OCI-M1 (cell line): ENCODE measurements at places on chromosomes 3 and 15.

GRCh38 chr3:29686889-29687592, 406.2 kb downstream of the RBMS3 start:
- DNase-seq = peak; percentile 95

GRCh38 chr3:107833043-107833442, 257.8 kb downstream of the CD47 start:
- no peak for DNase-seq

GRCh38 chr3:16842272-16843270, 42.2 kb upstream of the PLCL2 start:
- DNase-seq = no peak

DNA sequence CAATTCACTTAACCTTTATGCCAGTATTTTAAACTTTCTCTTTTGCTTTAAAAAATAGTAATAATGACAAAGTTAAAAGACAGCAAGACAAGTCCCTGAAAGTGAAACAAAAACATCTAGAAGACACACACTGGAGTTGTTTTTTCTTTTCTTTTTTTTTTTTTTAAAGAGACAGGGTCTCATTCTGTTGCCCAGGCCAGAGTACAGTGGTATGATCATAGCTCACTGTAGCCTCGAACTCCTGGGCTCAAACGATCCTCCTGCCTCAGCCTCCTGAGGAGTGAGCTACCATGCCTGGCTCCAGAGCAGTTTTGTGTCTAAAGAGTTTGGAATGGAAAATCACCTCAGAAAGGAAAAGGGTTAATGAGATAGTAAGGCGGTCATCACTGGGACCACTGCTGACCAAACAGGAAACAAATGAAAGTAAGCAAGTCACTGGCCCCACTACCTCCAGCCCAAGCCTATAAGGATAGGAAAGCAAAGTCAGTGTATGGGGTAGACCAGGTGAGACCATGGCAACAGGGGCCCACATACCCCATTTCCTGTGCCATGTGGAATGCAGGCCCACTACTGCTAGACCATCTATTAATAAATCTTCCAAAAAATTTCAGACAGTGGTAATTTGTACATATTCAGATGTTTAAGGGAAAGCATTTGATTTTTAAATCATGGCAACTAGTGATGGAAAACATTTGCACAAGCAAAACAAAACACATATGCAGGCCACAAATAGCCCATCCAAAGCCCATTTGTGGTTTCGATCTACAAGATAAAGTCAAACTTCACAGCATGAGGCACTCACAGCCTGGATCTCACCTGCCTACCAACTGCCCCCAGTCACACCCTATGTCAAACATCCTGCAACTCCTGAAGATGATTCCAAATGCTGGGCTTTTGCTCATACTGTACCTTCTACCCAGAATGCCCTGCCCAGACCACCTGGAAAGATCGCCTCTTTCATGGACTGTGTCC, 62.6 kb downstream of the OSBPL10 start:
- peak; percentile 67 for DNase-seq

- peak; percentile 75 for DNase-seq
Observed at GRCh38 chr15:40080847-40081246, 27.8 kb downstream of the BMF start.

DNA sequence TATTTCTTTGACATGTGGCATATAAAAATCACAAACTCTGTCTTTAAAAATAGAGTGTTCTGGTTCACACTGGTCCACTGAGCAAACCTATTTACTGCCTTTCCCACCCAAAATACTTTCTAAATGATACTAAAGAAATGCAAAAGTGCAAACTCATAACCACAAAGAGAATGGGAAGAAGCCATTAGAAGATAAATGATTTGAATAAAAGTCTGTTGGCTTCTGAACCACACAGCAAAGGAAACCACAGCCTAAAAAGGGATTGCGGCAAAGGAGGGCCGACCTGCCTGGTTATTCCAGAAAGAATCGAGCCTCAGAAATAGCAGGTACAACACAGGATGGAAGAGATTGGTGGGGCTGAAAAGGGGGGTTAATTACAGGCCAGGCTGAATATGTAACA, 599.5 kb downstream of the FHIT start:
- peak; percentile 41 for DNase-seq

DNA sequence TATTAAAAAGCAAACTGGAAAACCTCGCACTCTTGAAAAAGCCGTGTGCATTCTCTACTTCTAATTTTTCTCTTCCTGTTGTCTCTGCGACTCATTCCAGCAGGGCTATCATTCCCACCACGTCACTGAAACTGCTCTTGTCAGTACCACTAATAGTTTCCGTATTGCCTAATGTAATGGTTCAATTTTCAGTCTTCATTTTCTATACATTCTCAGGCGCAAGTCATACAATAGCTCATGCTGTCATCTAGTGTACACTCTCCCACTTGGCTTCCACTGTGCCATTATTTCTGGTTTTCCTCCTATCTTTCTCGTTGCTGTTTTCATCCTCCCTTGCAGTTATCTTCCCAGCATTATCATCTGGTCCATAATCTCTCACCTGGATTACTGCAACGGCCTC, 160.2 kb downstream of the SPATA16 start:
- DNase-seq = no peak

DNA sequence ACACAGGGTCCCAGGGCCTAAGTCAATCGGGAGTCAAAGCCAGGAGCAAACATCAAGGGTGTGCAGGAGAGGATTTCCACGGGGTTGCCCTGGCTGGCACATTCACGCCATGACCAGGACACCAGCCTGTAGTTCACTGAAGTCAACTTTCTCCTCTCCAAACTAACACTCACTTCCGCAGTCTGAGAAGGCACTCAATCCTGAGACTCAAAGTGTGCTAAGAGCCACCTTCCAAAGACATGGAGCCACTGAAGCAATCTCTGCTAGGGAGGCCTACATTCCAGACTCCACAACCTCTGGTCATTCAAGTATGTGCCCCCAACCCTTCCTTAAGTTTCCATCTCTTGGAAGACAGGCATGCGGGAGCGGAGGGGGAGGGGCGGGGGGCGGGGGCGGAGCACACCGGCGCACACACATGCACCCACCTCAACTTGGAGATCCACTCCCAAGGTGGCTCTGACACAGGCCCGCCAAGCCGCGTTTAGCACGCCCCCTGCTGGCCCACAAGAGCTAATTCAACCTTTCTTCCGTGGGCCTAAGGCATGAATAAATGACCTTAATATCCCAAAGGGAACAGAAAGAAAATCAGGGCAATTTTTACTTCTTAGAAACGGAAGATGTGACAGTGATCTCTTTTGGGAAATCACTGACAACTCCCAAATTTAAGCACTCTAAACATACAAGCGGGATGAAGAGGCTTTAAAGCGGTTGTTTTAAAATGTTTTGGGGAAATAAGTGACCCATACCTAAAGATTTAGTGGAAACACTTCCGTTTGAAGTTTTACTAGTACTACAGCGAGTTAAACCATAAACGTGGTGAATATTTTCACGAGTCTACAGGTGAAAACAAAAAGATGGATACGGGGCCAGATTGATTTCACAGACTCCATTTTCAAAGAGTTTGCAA, 162.5 kb upstream of the CHRNA7 start:
- peak; percentile 67 for DNase-seq

DNA sequence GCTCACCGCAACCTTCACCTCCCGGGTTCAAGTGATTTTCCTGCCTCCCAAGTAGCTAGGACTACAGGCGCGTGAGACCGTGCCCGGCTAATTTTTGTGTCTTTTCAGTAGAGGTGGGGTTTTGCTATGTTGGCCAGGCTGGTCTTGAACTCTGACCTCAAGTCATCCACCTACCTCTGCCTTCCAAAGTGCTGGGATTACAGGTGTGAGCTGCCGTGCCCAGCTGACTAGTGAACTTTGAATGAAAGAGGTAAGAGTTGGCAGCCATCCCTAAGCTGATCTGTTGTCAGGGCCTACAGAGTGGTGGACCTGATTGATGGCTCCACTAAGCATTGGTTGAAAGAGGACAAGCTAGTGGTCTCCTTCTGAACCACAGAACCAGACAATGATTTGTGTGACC, 15.3 kb downstream of the PXK start:
- no peak for DNase-seq

GRCh38 chr3:72213296-72214065, 428.5 kb upstream of the PROK2 start:
- DNase-seq = no peak

DNA sequence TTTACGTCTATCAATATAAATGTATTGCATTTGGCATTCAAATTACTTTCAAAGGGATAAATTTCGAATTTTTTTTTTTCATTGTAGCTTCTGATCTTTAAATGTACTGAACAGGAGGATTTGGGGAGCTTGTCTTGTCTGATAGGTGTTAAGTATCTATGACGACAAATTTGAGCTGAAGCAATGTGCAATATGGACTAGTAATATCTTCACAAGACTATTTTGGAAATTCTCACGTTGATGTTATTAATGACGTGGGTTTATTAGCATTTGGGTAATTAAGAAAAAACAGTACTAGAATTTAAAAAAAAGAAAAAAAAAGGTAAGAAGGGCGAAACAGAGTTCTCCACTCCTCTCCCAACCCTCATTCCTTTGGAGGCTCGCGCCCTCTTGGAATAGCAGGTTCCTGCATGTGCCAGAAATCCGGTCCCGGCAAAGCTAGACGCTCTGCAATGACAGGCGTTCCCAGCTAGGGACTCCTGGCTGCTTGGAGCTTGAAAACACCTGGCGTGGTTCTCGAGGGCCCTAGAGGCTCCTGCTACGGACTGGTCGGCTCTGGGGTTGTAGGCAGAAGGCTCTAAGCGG, 648 bp upstream of the P2RY1 start:
- DNase-seq = no peak

DNA sequence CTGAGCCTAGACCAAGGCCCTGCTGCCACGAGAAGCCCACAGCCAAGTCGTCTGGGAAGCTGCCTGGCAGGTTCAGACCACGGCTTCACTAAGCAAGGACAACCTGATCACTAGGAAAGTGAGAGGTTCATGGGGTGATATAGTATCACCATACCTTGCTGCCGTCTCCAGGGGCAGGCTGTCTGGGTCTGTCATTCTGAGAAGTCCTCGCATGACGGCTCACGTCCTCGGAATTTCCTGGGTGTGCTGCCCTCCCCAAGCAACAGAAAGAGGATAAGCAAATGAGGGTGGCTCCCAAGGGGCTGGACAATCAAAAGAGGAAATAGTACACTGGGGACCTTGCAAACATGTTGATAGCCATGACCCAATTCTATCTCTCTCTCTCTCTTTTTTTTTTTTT, 207.4 kb upstream of the IGF1R start:
- DNase-seq = peak; percentile 2

DNA sequence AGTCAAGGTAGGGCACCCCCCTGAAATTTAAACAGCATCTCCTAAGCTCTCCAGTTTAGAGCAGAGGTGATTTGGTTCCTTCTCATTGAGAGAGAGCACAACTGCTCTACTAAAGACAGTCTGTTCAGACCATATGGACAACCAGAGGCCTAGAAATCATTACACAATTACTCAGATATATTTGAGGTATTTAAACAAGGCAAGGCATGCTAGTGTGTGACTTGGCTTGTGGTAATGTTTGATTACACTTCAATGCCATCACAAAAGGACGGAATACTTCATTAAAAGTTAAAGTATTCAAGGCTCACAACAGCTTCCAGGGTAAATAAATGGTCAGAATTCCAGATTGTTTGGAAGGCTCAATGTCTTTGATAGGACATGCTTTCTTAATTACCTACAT, 110.2 kb downstream of the LRTM1 start:
- no peak for DNase-seq

GRCh38 chr15:90934256-90934948, 683 bp upstream of the UNC45A start:
- peak; percentile 89 for DNase-seq

DNA sequence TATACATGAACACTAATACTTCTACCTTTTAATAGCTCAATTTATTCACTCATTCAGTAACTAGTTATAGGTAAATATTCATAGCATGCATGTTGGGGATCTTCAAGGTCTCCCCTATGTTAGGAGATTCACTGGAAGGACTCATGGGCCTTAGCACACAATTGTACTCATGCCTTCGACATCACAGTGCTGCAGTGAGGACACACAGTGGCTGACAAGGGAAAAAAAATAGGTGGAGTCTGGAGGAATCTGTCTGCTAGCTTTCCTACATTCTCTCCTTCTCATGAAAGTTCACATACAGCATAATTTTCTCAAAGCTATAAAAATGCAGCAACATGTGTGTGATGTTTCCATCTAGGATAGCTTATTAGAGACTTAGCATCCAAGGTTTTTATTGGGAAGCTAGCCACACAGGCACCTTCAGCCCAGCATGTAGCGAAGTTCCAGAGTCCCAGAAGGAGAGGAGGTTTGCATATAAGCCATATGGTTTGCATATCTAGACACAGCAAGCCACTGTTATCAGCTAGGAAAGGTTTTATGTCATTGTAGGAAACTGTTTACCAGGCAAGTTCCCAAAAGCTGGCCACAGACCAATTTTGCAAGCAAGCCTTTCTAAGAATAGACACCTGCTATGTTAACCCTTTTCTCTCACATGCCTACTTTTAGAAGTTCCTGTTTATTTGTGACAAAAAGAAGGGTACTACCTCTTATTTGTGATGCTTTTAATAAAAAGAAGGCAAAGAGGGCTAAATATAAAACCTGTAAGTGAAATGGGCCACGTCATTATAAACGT, 46.4 kb downstream of the MORC1 start:
- peak; percentile 86 for DNase-seq

DNA sequence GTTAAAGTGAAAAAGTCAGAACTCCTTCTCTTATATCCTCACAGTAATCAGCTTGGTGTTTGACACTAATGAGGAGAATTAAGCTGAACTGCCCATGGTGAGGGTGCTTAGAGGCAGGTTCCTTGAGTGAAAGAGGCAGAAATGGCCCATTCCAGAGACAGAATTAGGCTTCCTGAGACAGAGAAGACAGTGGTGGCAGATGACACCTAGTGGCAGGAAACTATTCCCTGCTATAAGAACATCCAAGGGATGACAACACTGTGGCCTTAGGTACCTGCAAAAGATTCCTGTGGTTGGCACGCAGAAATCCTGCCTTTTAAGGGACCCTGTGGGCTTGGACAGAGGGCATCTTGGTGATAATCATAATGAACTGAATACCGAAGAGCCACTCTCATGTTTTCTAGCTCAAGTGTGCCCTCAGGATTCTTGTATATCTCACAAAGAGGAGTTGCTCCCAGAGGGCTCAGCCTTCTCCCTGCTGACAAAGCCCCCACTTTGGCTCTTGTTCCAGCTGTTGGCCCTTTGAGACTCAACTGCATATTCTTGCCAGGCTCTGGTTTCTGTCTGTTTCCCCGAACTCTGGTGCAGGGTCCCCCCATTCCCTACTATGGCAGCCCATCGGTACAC, 56.0 kb downstream of the KBTBD12 start:
- peak; percentile 78 for DNase-seq

DNA sequence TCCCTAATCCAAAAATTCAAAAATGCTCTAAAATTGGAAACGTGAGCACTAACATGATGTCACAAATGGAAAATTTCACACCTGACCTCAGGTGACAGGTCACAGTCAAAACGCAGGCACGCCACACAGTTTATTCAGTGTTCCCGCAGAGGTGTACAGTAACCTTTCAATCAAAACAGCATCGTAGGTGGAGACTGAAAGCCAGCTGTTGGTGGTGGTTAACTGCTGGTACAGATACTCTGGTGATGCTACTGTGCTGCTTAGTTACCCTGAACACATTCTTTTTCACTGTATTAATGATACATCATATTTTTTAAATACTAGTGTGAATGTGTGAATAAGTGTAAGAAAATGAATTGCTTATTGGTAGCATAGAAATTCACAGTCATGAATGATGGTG, 23.8 kb downstream of the RAB11A start:
- no peak for DNase-seq

GRCh38 chr3:134355416-134355815, 18.8 kb downstream of the AMOTL2 start:
- DNase-seq = no peak

GRCh38 chr3:52228751-52229291, 3.4 kb upstream of the TLR9 start:
- no peak for DNase-seq
